ENCODE measurements at places on chromosomes 1 and 21. TPM values are rescaled to one million over a fixed set of nuclear protein-coding genes. Genes with fewer than 3 reads are reported as not detected.

Gene DNASE2B
- total RNA-seq = not detected

Gene GPR37L1
- not detected for total RNA-seq

Gene TSPAN1
- 0.13 TPM for total RNA-seq

Gene LDLRAP1
- total RNA-seq = 16.2 TPM

Gene MYBPH
- not detected for total RNA-seq

Gene KLHL17
- 2.6 TPM for total RNA-seq

Gene CHI3L1
- total RNA-seq = under 0.01 TPM

Gene AZIN2
- 0.64 TPM for total RNA-seq

Gene TCP10L
- total RNA-seq = 0.26 TPM

Gene TMEM183A
- 73.2 TPM for total RNA-seq

Gene SYPL2
- total RNA-seq = under 0.01 TPM

Gene WDR26
- 82.1 TPM for total RNA-seq

Gene AVPR1B
- not detected for total RNA-seq

Gene SLAMF7
- not detected for total RNA-seq

Gene PTPRF
- 99.8 TPM for total RNA-seq

Gene TRIM63
- total RNA-seq = not detected

Gene THEM5
- not detected for total RNA-seq

Gene DSTYK
- 9.8 TPM for total RNA-seq

Gene TTC22
- total RNA-seq = not detected

Gene LCE3C
- not detected for total RNA-seq

Gene SMPDL3B
- 0.26 TPM for total RNA-seq

Gene SLC2A5
- total RNA-seq = 0.13 TPM

Gene ADCY10
- total RNA-seq = under 0.01 TPM

Gene CD52
- total RNA-seq = not detected

Gene EIF4G3
- total RNA-seq = 34.1 TPM

Gene IL22RA1
- not detected for total RNA-seq

Gene NCAM2
- 0.38 TPM for total RNA-seq

Gene NKAIN1
- under 0.01 TPM for total RNA-seq

Gene GREM2
- total RNA-seq = not detected

Gene ETV3L
- total RNA-seq = under 0.01 TPM

Gene VAV3
- total RNA-seq = 36.1 TPM

Gene KCNT2
- total RNA-seq = under 0.01 TPM

Gene EEIG2
- 3.2 TPM for total RNA-seq

Gene SMCP
- total RNA-seq = not detected

Gene TAL1
- 77.9 TPM for total RNA-seq

Gene ASPM
- total RNA-seq = 8.1 TPM

Gene MARK1
- 1.4 TPM for total RNA-seq

All from dermis microvascular lymphatic vessel endothelial cell (primary cell).